Left lobe of liver (tissue), 2 donors: ENCODE measurements at places on chromosomes 16 and 17.

- DNase-seq, result no peak
Measured at GRCh38 chr16:89369266-89369895, 121.0 kb downstream of the ANKRD11 start.

DNA sequence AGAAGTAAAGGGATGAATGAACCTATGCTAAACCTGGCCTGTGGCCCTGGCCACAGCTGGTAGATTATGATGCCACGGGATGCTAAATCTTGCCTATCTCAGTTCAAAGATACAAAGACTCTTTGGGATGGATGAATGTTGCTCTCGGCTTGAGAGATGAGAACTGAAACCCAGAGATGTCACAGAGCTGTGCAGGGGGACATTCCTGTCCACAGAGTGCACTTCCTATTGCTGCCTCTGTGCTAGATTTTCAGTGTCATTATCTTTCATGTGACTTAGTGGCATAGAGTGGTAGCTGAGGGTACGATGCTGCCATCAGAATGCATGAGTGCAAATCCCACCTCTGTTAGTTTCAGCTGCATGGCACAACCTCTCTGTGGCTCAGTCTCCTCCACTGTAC is 2.3 kb upstream of the MT1M start:
- DNase-seq, result no peak

DNA sequence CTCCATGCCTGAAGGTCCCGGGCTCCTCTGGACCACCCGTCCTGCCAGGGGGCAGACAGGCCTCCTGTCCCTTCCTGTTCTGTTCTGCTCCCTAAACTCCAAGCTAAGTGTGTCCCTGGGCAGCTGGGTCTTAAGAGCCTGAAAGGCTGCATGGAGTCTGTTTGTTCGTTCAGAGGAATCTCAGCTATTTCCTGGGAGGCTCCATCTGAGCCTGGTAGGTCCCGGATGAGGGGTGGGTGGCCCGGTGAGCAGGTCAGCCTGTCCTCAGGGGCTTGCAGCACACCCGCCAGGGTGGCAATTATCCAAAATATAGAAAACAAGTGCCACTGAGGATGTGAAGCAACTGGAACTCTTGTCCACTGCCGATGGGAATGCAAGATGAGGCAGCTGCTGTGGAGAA is 12.6 kb downstream of the ACTG1 start:
- DNase-seq, result no peak

DNA sequence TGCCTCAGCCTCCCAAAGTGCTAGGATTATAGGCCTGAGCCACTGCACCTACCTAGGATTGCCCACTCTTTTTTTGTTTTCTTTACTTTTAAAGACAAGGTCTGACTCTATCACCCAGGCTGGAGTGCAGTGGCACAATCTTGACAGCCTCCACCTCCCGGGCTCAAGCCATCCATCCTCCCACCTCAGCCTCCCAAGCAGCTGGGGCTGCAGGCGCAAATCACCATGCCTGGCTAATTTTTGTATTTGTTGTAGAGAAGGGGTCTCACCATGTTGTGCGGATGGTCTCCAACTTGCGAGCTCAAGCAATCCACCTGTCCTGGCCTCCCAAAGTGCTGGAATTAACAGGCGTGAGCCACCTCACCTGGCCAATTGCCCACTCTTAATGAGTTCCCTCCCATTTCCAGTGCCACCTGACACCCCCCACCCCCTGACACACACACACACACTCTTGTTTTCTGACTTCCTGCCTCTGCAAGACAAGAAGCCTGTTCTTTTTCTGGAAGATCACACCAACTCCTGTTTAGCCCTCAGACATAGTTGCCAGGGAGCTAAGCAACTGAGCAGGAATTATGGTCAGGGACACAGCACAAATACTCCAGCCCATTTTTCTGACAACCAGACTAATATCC is 2.6 kb downstream of the OVCA2 start:
- DNase-seq, result no peak

DNA sequence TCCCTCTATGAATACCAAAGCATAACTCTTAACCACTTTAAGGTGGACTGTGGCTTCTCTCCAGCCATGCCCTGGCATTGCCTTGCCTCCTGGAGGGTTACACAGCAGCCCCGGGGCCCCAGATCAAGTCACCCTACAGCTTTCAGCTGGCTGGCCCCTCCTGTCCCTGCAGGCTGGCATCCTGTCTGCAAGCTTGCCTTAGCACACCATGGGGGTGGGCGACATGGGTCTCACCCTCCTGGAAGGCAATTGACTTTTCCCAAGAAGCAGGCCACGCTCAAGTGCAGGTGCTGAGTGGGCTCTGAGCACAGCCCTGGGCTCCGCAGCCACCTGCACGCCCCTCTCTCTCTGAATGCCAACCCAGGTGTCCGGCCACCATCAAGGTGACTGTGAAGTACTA is 25.8 kb upstream of the AKTIP start:
- DNase-seq, result no peak

DNA sequence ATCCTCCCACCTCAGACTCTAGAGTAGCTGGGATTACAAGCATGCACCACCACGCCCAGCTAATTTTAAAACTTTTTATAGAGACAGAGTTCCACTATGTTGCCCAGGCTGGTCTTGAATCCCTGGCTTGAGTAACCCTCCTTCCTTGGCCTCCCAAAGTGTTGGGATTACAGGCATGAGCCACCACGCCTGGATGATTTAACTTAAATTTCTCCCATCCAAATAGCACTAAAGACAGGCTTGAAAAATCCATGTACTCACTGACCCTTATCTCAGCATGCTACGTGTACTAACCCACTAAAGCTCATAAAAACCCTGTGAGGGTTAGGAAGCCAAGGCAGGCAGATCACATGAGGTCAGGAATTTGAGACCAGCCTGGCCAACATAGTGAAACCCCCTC is 4.6 kb downstream of the SLC5A10 start:
- DNase-seq, result no peak

DNA sequence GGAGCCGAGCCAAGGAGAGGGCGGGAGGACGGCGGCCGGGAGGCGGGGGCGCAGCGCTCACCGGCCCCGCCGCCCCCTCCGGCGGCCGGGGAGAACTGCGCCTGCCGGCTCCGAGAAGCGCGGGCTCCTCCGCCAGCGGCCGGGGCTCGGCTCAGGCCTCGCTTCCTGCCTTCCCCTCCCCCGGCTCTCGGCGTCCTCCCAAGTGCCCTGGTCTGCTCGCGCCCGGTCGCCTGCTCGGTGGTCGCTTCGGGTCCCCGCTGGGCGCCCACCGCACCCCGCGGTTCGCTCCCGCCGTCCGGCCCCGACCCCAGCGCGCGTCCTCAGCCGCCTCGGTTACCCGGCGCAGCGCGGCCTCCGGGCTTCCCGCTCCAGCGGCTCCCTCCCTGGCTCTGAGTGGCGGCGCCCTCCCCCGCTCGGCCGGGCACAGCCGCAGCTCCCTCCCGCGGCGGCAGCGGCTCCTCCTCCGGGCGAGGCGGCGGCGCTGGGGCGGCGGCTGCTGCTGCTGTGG is 313 bp downstream of the UBTF start:
- DNase-seq, result peak; percentile 76

DNA sequence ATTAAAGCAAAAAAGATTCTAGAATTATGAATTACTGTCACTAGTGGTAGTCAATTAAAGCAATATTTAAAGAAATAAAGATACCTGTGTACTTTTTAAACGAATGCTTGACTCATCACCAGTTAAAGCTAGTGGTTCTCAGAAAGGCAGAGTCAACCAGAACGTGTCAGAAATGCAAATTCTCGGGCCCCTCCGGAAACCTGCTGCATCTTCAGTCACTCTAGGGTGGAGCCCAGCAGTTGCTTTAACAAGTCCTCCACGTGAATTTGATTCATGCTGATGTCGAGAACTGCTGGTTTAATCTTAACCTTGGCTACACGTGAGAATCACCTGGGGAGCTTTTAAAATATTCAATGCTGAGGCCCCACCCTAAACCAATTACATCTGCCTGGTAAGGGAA is 169.8 kb upstream of the SDK2 start:
- no peak for DNase-seq

GRCh38 chr17:37191219-37191618 is 184.6 kb upstream of the C17orf78 start:
- no peak for DNase-seq

GRCh38 chr16:89670496-89671431 is 13.1 kb downstream of the SPATA33 start:
- DNase-seq, result no peak

DNA sequence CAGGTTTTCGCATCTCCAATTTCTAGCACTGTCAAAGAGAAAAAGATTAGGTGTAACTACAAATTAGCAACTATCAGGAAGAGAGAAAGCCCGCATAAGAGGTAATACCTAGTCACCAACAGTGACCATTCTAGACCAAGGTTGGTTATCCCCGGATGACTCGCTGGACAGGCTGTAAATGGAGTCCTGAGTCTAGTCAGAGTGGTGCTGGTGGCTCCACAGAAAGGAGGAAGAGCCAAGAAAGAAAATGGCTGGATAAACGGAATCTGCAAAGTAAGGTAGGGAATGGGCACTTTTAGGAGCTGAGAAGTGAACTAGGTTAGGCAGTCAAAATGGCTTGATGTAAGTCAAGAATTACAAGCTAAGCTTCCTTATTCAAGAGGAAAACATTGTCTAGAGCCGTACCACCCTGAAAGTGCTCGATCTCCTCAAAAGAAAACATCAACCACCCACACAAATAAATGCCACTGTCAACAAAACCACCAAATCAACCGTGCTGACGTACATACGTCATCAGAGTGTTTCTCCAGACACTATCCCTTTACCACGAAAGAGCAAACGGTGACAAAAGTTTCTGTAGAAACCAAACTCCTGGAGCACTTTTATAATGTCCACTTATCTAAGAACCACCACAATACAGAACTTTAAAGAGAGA is 2.2 kb downstream of the GSPT1 start:
- no peak for DNase-seq

GRCh38 chr17:32120716-32121115 is 21.6 kb upstream of the RHOT1 start:
- no peak for DNase-seq
